ENCODE measurements at places on chromosomes 16 and 17.

DNA sequence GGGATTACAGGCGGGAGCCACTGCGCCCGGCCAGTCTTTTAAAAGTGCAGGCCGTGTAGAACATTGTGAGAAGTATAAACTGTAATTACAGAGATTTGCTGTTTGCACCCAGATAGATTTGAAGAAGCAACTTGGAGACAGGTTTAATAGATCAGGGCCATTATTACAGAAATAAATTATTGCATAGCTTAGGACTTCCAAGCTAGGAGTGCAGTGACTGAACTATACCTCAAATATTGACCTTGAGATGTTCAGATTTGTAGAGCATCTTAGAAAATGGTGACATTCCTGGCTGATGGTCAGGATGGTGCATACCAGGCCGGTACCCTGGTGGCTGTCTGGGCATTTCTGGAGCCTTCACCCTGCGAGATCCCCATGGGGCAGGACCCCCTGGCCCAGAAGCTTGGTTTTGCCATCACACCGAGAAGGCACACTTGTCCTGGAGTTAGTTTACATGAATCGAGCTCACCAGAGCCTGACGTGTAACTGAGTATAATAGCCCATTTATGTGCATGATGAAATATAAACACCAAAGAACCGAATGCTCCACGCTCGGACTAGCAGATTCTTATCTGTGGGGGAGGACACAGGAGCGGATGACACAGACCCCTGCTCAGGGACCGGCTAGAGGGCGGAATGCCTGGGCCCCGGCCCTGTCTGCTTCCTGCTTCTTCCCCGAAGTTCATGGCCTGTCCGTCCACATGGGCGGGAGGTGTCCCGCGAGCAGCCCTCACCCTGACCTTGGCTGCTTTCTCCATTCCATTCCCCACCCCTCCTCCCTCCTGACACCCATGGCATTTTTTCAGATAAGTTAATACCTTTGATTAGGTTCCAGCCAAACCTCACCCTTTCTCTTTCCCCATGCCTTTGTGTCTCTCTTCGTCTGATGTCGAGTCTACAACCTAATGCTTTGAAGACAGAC, 32.1 kb downstream of the CCDC40 start:
- DNase-seq = peak; percentile 24

GRCh38 chr17:31095236-31096105, 694 bp downstream of the NF1 start:
- DNase-seq = peak; percentile 77

GRCh38 chr17:28470914-28471366, 2.5 kb upstream of the SLC13A2 start:
- peak; percentile 54 for DNase-seq

GRCh38 chr16:49382916-49383315, 9.3 kb downstream of the C16orf78 start:
- DNase-seq = peak; percentile 0

- DNase-seq = no peak
Measured at GRCh38 chr16:19767497-19767896, 49.4 kb downstream of the IQCK start.

- no peak for DNase-seq
Measured at GRCh38 chr17:50893183-50893993, 27.2 kb upstream of the TOB1 start.

DNA sequence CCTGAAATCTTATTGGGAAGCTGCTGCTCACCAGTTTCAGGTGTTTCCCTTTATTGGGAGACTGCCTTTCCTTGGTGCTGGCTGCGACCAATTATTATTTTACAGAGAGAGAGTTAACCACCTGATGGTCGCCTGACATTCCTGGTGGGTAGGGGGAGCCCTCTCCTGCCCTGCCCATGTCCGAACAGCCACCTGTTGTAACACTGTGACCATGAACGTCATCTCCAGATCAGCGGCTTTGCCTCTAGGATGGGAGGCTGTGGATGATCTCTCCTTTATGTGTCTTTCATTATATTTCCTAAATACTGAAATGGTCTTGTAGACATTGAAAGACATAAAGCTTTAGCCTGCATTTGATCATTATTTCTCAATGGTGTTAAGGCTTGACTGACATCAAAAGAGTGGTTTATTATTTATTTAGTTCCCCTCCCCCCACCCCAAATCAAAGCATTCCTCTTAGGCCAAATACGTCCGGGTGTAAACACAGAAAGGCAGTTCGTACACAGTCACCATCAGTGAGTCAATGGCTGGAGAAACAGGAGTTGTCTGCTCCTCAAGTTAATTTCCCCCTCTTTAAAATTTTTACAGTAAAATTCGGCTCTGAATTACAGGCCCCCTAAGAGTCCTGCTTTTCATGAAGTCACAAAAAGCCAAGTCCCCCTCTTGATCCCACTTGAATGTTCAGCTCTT, 57.8 kb upstream of the CACNG5 start:
- DNase-seq = no peak

GRCh38 chr17:74663561-74663960, 40.0 kb upstream of the CD300E start:
- DNase-seq = no peak

GRCh38 chr17:19290066-19290705, 53.0 kb downstream of the EPN2 start:
- DNase-seq = no peak

DNA sequence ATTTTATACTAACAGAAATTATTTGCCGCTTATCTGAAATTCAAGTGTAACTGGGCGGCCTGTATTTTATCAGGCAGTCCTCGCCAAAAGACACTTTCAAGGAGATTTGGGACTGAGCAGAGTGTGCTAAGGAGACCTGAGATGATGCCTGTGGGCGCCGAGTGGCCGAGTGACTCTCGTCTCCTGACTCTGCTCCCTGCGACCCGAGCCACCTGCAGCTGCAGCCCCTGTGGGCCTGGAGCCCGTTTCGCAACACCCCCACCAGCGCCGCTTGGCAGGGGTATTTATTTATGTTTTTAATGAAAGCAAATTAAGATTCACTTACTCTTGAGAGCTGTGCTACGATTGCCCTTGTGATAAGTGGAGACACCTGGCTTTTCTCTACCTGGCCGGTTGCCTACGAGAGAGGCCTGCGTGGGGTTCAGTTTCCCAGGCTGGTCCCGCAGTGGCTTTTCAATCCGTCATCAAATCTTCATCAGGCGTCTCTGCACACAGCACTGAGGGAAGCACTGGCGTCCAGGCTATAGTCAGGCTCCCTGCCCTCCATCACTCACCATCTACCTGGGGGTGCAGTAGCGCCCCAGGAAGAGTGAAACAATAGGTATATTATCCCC, 124.0 kb downstream of the SEC14L1 start:
- DNase-seq = no peak

DNA sequence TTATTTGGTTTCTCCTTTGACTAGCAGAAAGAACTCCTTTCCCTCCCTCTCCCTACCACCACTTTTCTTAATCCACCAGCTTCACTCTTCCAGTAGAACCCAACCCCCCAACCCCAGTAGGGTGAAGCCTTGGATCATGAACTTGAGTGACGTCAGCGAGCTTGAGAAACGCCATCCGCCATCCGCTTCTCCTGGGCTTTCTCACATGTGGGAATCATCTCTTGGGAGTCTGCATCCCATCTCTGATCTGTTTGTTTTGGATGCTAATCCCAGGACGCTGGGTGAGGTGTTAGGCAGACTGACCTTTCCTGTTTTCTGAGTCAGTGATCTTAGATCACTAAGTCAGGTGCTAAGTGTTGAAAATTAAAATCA, 16.0 kb upstream of the SOX9 start:
- no peak for DNase-seq

- peak; percentile 93 for DNase-seq
Measured at GRCh38 chr16:11613381-11614303, 26.9 kb upstream of the LITAF start.

- no peak for DNase-seq
Measured at GRCh38 chr16:77057161-77057774, 133.7 kb upstream of the MON1B start.

DNA sequence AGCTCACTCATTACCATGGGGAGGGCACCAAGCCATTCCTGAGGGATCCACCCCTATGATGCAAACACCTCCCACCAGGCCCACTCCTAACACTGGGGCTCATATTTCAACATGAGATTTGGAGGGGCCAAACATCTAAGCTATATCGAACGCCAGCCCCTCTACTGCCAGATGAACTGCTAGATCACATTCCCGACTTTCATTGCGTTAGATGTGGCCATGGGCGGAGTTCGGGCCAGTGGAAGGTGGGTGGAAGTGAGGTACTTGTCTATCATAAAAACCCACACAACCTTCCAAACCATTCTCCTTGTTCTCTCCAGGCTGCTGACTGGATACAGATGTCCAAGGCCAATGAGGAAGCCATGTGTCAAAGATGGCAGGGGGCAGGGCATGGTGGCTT, 27.0 kb upstream of the ANKRD40CL start:
- no peak for DNase-seq

- peak; percentile 68 for DNase-seq
Measured at GRCh38 chr17:28724500-28725165, 1.4 kb downstream of the TLCD1 start.

DNA sequence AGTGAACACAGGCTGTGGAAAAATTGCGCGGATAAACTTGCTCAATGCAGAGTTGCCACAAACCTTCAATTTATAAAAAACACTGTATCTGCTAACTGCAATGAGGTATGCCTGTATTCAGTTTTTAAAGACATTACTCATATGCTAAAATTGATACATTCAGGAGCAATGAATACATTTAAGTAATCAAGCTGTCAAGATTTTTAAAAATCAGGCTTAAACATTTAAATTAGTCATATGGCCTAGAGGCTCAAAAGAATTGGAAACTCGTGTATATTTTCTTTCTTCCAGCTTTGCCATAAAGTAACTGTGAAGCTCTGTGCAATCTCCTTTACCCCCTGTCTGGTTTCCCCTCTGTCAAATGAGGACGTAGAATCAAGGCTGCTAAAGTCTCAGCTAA, 4.1 kb downstream of the SYNRG start:
- DNase-seq = no peak

DNA sequence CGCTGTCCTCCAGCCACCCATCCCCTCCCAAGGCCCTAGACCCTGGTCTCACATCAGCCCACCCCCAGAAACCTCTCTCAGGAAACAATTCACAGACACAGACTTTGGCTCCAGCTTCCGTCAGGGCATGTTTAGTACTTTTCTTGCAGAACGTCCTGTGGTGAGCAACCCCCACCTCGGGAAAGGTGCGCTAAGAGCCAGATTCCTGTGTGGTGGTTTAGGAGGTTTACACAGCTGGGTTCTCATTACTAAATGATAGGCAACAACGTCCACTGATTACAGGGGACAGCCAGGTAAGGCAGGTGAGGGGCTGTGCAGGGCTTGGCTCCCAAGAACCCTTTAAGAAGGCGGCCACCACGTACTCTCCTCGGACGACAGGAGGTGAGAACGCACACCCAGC, 29.3 kb downstream of the KIFC3 start:
- DNase-seq = no peak

GRCh38 chr17:44546671-44547606, 10.3 kb upstream of the FZD2 start:
- DNase-seq = peak; percentile 62

GRCh38 chr16:86573646-86574508, 4.5 kb upstream of the FOXL1 start:
- no peak for DNase-seq

DNA sequence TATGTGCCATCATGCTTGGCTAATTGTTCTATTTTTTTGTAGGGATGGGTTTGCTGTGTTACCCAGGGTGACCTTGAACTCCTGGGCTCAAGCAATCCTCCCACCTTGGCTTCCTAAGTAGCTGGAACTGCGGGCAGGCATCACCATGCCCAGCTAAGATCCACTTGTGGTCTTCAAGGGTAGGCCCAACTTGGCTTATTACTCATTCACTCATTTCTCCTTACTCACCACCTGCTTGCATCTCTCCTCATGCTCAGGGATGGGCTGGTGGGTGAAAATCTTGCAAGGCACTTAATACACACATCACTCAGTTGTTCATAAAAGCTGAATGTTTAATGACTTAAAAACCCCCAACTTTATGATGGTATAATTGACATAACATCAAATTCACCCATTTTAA, 207.8 kb downstream of the SHISA9 start:
- no peak for DNase-seq

DNA sequence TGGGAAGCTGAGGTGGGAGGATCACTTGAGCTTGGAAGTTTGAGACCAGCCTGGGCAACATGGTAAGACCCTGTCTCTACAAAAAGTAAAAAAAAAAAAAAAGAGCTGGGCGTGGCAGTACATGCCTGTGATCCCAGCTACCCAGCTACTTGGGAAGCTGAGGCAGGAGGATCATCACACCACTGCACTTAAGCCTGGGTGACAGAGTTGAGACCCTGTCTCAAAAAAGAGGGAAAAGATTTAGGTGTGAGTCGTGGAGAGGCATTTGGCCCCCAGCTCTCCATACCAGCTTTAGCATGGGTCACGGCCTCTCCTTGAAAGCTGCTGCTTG, 19.1 kb downstream of the ST6GALNAC2 start:
- DNase-seq = no peak

GRCh38 chr17:16050844-16051243, 51.2 kb downstream of the TTC19 start:
- no peak for DNase-seq

- DNase-seq = no peak
Measured at GRCh38 chr17:19975601-19976000, 2.0 kb downstream of the AKAP10 start.

DNA sequence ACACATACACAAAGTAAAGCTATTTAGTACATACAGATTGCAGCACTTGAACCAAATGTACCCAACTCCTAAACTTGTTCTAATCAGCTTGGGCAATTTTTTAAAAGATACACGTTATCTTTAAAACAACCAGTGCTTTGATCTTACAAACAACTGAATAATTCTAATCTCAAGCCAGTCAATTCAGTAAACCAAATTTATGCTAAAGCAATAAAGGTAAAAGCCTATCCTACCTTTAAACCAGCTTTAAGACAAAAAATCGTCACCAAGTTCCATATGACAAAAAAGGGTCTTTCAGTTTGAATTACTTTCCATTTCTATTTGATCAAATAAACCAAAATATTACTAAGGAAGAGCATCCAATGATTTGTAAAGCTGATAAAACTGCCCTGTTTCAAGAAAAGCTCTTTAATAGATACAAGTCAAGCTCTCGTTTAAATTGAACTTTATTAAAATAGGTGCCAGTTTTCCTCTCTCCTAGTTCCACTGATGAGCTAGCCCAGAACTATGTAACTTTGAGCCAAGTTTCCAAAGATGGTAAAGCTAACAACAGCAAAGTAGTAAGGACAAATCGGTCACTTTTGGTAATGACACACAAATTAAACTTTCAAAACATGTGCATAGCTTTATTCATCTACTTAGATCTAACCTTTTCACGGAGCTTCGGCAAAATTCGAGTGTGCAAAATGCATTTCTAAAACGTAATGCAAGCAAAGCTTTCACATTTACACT, 10.2 kb downstream of the CRYBA1 start:
- DNase-seq = no peak

GRCh38 chr17:81253358-81254131, 14.4 kb downstream of the NDUFAF8 start:
- DNase-seq = peak; percentile 57

- no peak for DNase-seq
Measured at GRCh38 chr16:26475596-26475995, 591.1 kb upstream of the C16orf82 start.

DNA sequence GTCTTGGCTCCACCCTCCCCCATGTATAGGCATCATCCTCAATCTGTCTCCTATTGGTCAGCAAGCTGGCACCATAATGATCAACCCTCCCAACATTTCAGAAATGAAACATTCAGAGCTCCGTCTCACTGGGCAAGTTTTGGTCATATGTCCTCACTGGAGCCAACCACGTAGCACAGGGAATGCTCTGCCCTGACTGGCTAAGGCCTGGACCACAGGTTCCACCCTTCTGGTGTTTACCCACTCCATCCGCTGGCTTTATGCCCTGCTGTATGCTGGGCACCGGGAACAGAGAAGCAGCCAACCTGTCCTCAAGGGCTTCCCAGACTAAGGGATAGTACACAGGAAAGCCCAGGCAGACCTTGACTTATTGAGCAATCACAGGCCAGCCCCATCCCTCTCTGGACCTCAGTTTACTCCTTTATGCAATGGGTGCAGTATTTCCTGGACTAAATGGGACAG, 20.5 kb downstream of the MYO15A start:
- peak; percentile 2 for DNase-seq
